ENCODE measurements at places on chromosomes 4 and X.

- DNase-seq: no peak
Measured at GRCh38 chr4:663046-663437, 11.0 kb downstream of the ATP5ME start.

- DNase-seq: no peak
Measured at GRCh38 chr4:100299046-100299840, 109.0 kb upstream of the DDIT4L start.

DNA sequence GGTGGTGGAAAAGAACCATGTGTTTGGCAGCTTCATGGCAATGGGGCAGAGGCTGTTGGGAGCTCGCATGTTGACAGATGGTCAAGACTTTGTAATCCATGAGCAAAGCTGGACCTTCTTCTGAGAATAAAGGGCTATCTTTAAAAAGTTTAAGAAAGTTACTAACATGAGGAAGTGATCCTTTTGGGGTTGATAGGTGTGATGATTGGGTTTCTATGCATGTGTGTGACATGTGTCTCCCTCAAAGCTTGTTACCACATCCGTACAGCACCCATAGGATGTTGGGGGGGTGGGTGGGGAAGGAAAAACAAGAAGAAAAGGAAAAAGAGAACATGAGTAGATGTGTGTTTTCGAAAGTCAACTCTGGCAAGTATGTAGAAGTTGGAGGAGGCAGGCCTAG is 123.0 kb upstream of the TLR3 start:
- no peak for DNase-seq

- DNase-seq: peak; percentile 72
Measured at GRCh38 chr4:87856816-87857215, 24.0 kb downstream of the MEPE start.

DNA sequence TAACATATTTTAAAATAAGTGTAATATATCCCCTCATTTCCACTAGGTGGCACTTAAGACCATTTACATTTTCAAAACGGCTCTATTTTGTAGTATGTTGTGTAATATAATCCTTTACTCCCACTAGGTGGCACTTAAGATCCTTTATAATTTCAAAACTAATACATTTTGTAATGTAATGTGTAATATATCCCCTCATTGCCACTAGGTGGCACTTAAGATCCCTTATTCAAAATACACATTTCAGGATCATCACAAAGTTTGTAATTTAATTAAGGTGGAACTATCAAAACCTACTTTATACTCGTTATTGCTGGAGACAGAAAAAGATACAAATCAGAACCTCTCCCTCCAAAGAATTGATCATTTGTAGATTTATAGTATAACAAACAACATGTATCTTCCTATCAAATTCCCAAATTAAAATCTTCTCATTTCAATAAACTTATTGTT is 132.5 kb downstream of the ARHGAP6 start:
- peak; percentile 81 for DNase-seq
